Mammary epithelial cell (primary cell): ENCODE measurements at places on chromosomes 5 and 9.

DNA sequence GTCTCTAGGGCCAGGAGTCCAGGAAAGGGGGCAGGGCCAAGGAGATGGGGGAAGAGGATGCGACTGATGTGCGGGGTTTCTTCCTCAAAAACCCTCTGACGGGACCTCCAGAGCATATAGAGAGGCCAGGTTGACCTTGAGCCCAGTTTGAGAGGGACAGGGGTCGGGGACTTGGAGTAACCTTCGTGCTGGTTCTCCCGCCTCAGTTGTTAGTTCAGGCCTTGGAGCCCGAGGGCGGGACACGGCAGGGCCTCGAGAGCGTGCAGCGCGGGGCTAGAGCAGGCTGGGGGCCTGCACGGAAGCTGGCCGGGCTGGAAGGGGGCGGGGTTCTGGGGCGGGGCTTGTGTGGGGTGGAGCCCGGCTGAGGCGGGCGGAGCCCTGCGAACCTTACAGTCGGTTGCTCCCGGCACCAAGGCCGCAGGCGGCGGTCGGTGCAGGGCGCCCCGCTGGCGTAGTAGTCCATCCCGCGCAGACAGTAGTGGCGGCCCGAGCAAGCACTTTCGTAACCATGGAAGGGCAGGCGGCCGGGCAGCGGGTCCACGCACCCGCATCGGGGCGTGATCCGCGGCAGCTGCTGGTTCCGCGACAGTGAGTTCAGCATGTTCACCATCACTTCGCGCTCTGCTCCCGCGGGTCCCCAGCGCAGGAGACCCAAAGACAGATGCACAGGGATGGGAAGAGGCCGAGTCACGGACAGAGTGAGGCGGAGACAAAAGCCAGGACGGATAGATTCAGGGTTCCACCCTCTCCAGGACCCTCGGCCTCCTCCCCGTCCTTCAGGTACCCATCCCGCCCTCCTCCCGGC lies 4.0 kb upstream of the MYORG start:
- peak; percentile 44 for DNase-seq

- no peak for DNase-seq
These were observed 151.9 kb downstream of the ELAVL2 start for GRCh38 chr9:23674016-23674585.

DNA sequence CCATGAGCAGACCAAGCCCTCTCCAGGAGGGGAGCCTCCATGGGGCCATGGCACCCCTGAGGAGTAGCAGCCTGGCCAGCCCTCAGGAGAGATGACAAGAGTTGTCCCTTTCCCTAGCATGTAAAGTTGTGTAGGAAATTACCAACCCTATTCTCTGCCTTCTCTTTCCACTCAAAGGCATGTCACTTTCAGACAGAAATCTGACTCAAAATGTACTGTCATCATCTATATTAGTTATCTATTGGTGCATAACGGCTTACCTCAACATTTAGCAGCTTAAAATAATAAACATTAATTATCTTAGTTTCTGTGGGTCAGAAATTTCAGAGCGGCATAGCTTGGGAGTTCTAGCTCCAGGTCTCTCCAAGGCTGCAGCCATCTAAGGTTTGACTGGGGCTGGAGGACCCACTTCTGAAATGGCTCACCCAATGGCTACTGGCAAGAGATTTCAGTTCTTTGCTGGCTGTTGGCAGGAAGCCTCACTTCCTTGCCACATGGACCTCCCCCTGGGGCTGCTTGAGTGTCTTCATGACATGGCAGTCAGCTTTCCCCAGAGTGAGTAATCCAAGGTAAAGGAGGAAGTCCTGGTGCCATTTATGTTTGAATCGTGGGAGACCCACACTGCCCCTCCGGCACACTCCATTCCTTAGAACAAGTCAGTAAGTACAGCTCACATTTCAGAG lies 632.3 kb downstream of the CCDC171 start:
- DNase-seq: no peak

DNA sequence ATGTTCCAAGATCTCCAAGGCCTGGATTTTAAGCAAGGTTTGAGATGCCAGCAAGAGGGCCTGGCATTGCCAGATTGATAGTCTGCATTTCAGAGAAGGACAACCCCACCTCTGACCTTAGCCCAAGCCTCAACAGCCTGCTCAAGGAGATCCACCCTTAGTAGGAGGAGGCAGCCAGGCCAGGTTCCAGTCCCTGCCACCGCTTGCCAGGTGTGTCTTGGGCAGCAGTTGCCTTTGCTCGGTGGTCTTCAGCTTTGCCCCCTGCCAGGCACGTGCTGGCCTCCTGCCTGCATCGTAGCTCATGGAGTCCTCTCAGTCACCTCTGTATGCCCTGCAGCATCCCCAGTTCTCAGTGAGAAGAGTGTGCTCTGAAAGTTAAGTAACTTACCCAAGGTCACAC lies 134.2 kb downstream of the KCNIP1 start:
- DNase-seq: no peak

- DNase-seq: no peak
These were observed 53.0 kb upstream of the CNTLN start for GRCh38 chr9:17081814-17082213.

DNA sequence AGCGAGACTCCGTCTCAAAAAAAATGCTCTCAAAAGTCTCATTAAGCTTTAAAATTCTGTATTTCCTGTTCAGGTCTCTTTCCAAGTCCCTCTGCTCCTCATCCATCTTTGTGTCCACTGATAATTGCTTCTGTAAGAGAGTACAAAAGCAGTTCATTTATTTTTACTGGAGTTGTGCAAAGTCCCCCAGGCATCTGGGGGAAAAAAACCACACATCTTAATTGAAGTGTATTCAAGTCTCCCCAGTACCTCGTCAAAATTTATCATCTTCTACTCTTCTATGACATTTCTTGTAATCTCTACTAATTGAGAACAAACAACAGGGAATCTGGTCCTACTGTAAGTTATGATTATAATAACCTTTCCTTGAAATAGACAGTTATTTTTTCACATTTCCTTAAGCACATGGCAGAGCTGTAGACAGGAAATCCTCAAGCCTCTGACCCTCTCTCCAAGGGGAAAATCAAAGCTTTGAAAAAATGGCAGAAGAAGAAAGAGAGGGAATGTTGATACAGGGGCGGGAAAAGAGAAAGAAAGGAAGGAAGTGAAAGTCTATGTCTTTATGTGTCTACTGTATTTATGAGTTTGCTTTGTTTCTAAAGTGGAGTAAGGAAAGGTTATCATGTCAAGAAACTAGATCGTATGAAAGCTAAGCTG lies 51.5 kb downstream of the RAI14 start:
- DNase-seq: no peak

DNA sequence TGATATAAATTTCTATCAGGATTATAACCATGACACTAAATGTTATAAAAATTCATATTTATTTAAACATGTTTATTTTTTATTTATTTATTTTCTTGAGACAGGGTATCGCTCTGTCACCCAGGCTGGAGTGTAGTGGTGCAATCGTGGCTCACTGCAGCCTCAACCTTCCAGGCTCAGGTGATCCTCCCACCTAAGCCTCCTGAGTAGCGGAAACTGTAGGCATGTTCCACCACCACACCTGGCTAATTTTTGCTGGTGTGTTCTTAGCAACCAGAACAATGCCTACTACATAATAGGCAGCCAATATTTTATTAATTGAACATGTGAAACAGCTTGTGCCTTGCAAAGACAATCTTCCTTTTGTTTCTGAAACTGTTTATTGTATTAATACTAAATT lies 6.5 kb upstream of the PTBP3 start:
- DNase-seq: no peak

- DNase-seq: peak; percentile 34
These were observed 264.8 kb downstream of the CSNK1G3 start for GRCh38 chr5:123776761-123777160.

DNA sequence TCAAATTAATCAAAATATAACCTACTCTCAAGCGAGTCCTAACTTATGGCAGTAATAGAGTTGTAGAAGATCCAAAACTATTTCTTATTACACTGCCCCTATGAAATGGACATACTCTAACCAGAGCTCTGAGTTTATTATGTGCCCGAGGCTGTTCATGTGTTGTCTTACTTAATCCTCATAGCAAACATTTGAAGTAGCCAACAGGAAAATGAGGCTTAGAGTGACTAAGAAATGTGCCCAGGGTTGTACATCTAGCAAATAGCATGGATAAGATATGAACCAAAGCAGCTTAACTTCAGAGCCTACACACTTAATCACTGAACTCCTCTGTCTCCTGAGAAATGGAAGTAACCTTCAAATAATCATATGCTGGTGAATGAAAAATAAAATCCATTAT lies 1551.7 kb downstream of the MAT2B start:
- DNase-seq: no peak

GRCh38 chr9:89996773-89997172 lies 392.0 kb downstream of the GADD45G start:
- DNase-seq: no peak

GRCh38 chr5:77645158-77645994 lies 6.9 kb upstream of the OTP start:
- DNase-seq: no peak

DNA sequence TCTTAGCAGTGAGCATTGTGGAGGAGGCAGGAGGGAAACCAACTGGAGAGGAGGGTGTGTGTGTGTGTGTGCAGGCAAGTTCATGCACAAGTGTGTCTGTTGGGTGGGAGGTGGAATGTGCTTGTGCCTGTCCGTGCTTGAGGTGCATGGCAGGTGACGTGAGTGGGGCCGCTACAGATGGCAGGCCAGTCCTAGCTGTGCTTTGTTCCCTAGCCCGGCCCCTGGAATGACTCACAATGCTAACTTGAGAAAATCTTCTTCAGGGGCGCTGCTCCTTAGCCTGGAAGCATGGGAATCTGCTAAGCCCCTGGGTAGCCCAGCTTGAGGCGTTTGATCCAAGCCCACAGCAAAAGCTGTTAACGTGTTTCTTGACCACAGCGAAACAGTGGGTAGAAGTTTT lies 25.0 kb upstream of the DMRT2 start:
- peak; percentile 37 for DNase-seq

GRCh38 chr5:157816682-157817386 lies 42.1 kb downstream of the CLINT1 start:
- DNase-seq: no peak

DNA sequence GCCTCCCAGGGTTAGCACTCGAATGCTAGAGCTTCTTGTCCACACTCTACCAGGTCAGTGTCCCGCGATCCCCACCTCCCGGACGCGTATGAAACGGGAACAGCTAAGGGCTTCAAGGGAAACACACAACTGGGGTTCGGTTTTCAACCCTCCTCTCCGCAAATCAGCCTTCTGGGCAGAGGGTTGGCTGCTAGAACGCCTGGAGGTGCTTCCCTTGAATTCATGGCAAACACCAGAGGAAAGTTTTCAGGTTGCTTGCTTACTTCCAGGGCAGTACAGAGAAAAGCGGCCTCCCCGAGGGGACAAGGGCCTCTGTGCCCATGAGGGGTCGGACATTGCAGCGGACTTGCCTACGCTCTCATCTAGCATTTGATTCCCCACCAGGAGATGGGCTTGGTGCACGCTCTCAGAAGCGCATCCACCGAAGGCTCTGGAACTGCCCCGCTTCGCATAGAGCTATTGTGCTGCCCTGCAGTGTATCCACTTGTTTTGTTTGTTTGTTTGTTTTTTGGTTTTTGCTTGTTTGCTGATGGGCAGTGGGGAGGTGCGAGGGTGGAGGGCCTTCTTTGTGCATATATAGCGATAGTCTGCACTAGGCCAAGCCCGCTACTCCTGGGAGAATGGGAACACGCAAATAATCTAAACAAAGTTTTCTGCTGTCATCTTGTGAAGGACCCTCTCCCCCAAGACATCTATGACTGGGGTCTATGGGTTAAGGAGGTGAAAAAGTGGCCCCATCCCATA lies 1.3 kb upstream of the DMRT3 start:
- DNase-seq: no peak

- DNase-seq: peak; percentile 60
These were observed 27.6 kb downstream of the AQP7 start for GRCh38 chr9:33374634-33375237.

DNA sequence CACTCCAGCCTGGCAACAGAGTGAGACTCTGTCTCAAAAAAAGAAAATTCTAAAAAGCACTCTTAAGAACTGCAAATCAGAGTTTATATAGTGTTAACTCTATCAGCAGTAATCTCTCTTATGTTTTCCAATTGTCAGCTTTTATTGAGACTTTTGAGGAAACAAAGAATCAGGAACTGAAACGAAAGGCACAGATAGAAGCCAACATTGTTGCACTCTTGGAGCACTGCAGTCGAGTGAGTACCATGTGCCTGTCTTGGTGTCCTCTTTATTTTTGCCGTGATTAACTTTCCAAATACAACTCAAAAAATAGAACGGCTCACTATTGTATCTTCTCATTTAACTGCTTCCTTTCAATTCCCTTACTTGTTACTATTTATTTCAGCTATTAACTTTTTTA lies 41.7 kb upstream of the LRRC19 start:
- no peak for DNase-seq

- DNase-seq: no peak
These were observed 1.2 kb downstream of the MRPS30 start for GRCh38 chr5:44809956-44810420.

DNA sequence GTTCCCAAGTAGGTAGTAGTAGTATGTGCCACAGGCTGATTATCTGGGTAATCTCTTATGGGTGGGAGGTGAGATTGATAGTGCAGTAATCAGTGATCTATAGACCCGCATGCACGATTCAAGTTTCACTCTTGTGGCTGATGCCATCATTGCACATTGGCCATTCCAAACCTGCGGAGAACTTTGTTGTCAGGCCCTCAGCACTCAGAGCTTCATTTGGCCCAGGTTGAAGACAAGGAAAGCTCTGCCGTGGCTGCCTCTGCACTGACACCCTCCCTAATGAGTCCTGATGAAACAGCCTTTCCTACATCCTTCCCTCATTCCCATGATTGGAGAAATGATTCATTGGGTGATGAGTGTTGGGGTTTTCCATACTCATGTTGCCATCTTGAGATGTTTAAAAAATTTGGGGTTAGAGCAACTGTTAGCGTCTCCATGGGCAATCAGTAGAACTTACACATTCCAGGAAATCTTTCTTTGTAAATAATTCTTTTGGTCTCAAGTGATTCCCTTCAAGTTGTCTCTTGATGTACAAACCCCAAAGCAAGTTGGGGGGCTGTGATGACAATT lies 22.9 kb downstream of the PROP1 start:
- DNase-seq: peak; percentile 23

DNA sequence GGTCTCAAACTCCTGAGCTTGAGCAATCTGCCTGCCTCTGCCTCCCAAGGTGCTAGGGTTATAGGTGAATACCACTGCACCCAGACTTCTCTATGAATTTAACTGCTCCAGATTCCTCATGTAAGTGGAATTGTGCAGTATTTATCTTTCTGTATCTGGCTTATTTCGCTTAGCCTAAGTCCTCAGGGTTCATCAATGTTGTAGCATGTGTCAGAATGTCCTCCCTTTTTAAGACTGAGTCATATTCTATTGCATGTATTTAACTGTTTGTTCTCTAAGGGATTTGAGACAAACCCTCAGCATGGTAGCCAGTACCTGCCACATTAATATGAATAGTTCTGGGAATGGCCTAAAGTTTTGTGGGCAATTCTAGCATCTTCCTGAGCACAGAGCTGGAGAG lies 53.9 kb upstream of the TUT7 start:
- DNase-seq: peak; percentile 67

- peak; percentile 42 for DNase-seq
These were observed 13.8 kb upstream of the ANXA1 start for GRCh38 chr9:73137914-73138313.

DNA sequence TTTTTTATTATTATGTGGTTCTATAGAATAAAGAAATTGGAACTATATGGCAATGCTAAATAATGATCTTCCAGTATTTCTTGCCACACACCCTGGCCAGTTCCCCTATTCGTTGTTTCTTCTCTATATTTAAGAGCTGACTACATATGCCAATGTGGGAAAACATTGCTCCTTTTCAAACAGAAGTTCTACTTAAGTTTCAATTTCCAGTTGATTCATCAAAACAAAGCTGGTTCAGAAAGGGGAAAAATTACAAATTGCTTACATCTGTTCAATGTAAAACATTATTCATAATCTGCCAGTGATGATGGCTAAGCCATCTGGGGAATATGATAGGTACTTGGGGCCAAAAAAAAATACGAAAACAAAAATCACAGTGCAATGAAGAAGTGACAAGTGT lies 76.9 kb downstream of the ST8SIA4 start:
- no peak for DNase-seq
